Amniotic epithelial cell (primary cell): ENCODE measurements at places on chromosomes 12 and 14.

DNA sequence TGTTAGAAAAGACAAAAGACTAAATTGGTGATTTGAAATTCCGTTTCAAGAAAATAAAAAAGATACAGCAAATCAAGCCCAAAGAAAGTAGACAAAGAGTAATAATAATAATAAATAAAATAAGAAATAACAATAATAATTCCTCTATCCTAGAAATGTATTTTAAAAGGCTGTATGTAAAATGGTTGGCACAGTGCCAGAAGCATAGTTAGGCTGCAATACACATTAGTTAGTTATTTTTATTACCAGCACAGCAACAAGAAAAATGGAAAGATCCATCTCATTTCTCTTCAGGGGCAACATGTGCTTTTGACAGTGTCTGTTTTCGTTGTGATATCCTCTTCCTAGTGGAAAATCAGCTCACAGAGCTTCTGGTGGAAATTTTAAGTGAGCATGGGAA, 174.1 kb upstream of the TMTC1 start:
- DNase-seq: no peak

- no peak for DNase-seq
Observed at GRCh38 chr12:25684070-25684469, 131.0 kb upstream of the LMNTD1 start.

DNA sequence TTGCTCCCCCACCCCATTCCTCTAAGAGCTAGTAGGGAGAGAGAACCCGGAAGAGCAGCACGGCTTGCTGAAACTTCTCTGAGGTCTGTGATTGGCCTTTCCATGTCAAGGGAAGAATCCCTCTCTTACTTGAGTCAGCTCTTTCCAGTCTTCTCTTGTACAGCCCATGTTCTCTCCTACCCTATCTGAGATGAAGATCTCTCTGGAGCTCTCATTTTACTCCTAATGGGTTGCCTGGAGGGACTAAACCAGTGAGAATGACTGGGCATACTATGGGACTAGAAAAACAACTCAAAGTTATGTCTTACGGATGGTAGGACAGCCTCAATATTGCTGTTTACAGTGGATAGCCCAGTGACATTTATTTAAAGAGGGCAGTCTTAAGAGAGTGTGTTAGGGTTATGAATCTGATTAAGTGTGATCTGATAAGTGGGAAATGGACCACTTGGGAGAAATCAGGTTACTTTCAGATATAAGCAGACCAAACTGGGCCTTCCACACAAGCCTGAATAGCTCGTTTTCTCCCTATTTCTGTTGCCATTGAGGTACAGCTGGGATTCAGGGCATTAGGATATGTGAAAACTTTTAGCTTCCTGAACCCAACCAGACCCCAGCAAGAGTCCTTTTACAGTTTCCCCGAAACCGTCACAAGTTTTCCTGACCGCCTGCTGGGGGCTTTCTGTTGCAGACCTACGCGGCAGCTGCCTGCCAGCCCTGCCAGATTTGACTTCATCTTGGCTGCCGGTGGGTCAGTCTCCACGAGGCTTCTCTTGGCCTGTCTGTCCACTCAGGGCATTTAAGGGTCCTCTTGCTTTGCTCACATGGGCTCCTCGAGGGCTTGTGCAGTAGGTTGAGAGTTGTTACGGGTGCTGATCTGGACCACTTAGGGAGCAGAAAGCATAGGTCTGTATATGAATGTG, 16.9 kb downstream of the ETV6 start:
- no peak for DNase-seq

DNA sequence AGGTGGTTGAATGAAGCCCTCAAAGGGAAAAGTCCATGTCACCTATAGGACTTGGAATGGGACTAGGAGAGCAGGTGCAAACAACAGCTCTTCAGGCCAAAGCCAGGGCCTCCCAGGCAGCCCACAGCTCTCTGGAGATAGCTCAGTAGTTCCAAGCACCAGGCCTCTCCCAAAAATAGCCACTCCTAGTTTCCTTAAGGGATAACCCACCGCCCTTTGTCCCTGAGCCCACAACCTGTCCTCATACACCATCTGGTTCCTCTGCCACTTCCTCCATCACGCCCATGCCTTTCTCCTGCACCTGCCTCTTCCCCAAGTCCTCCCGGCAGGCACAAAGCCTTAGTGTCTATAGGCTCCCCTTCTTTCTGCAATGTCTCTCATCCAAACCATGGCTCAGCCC, 2.1 kb downstream of the RAB15 start:
- DNase-seq: no peak

- peak; percentile 98 for DNase-seq
Observed at GRCh38 chr12:12979731-12980259, 20.3 kb downstream of the HEBP1 start.

DNA sequence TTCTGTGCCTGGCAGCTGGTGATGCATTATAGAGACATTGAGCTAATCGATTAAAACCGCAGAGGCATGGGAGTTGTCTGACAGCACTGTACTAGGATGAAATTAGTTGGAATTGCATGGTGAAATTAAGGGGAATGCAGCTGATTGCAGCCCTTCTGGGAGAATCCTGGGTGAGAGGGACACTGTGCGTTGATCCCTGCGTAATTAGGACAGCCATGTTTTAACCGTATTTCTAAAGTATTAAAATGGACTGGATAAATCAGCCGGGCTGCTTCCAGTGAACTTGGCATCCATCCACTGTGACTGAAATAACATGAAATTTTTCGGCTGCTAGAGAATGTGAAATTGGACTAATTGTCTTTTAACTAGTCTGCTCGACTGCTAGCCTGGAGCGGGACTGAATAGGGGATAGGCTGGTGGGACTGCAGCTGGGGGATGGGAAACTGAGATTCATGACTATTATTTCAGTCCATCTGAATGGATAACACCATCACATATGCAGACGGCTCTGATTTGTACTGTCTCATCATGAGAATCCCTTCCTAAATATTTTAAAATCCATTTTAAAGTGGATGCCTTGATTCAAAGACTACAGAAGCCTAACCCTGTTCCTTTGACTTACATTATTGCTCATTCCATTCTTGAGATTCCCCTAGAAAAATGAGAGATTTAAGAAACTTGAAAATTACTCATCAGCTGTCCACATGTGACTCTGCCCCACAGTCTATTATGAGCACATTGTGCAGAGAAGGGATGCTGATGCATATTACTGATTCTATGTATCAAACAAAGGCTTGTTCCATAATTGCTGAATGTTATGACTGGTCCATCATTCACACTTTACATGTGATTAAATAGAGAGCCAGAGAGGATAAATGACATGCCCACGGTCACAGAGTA, 343.9 kb downstream of the NPAS3 start:
- DNase-seq: peak; percentile 4
